ENCODE measurements at places on chromosomes 6 and 20. TPM values are rescaled to one million over a fixed set of nuclear protein-coding genes. Genes with fewer than 3 reads are reported as not detected.

DNA sequence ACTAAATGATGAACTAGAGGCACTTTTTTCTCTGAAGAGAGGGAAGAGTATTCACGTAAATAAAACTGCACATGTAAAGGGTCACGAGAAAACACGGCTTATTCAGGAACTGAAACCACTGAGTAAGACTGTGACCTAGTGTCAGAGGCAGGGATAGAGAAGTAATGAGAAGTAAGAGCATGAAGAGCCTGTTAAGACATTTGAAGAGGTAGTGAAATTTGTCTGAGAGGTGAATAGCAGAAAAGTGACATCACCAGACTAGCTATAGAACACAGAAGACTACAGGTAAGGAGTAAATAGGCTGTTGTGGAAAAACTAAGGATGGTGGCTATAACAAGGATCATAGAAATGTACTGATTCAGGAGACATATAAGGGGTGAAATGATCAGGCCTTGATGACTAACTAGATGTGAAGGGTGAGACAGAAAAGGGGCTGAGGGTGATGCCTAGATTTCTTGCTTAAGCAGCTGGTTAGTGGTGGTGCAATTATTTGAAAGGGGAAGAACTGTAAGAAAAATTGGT, 76.8 kb downstream of the REV3L start:
- DNase-seq = no peak

The GHRH gene
- not detected for polyA plus RNA-seq

The METTL24 gene
- polyA plus RNA-seq = not detected

- no peak for DNase-seq
Observed at GRCh38 chr6:10421921-10422736, 7.3 kb upstream of the TFAP2A start.

GRCh38 chr6:49736017-49736508, 8.1 kb downstream of the CRISP3 start:
- no peak for DNase-seq

The VGLL2 gene
- not detected for polyA plus RNA-seq

- DNase-seq = no peak
Observed at GRCh38 chr6:73372516-73372915, 2.8 kb upstream of the OOEP start.

The TSBP1 gene
- polyA plus RNA-seq = not detected

GRCh38 chr6:155523821-155524651, 68.4 kb upstream of the NOX3 start:
- DNase-seq = no peak

The LY6G5B gene
- 5.3 TPM for polyA plus RNA-seq

- no peak for DNase-seq
Observed at GRCh38 chr6:148980234-148980633, 233.4 kb downstream of the UST start.

The TAF4 gene
- polyA plus RNA-seq = 6.1 TPM

The ALDH8A1 gene
- 0.08 TPM for polyA plus RNA-seq

The BCKDHB gene
- polyA plus RNA-seq = 10.1 TPM

GRCh38 chr20:35174458-35175216, 2.8 kb downstream of the PROCR start:
- DNase-seq = no peak

- no peak for DNase-seq
Observed at GRCh38 chr6:72873433-72873832, 251.6 kb downstream of the KCNQ5 start.

DNA sequence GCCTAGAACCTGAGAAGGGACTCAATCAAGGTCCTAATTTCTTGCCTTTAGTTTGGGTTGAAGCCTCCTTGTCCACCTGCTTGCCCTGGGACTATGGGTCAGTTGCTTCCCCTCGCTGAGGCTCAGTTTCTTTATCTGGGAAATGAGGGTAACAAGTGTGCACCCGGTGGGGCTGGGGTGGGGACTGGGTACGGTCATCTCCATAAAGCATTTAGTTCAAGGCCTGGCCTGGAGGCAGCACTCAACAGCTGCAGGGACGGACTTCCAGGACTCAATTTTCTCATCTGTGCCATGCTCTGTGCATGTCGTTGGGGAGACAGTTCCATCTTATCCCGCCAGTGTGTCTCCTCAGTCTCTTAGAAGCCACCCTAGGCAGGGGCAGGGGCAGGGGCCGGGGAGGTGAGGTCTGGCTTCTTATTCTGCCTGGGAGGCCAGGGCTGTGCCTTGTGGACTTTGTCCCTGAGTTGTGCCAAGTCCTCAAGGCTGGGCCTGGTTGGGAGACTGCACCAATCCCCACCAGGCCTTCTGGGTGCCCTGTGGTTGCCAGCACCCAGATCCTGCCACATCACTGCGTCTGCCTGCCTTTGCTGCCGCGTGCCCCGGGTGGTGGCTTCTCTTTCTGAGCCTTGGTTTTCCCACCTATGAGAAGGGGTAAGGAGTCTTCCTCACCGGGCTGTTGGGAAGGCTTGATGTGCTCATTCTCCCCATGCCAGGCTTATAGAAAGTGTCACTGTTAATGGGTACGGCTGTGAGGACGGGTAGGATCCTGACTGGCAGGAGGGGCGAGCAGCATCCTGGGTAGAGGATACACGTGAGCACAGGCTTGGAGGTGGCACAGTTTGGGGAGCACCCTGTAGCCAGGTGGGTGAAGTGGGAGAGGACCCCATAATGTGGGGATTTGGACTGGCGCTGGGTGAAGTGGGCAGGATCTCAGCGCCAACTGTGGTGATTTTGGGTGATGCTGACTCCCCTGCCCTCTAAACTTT, 8.6 kb downstream of the SRC start:
- no peak for DNase-seq

DNA sequence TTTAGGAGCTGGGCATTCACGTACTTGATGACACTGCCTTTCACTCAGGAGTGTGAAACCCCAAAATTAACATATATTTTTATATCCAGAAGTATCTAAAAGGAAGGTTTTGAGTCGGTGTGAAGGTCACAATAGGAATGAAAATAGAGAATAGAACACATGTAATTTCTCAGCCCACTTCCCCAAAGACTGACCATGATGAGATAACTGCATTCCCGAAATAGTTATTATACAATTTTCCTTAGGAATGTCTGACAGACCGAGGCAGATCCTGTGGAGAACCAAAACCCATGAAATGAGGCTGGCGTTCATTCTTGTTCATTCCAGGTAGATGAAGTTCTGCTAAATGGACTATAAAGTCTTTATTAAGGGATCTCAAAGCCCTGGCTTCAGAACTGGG, 10.3 kb downstream of the NSFL1C start:
- no peak for DNase-seq

DNA sequence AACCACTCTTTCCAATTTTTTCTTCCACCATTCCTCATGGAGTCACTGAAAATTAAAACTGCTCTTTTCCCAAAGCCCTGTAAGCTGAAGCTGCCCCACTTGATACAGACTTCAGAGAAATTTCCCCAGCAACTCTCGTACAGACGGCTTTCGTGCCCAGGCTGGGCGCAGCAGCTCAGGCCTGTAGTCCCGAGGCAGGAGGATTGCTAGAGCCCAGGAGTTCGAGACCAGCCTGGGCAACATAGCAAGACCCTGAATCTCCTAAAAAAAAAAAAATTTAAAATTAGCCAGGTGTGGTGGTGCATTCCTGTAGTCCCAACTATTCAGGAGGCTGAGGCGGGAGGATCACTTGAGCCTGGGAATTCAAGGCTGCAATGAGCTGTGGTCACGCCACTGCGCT, 6.6 kb downstream of the PPDPF start:
- no peak for DNase-seq

- DNase-seq = no peak
Observed at GRCh38 chr20:62177307-62177706, 5.5 kb upstream of the MTG2 start.

GRCh38 chr6:93787841-93788240, 368.5 kb upstream of the EPHA7 start:
- no peak for DNase-seq

The PSMB9 gene
- polyA plus RNA-seq = 23.3 TPM

The NKX2-2 gene
- polyA plus RNA-seq = not detected

The ADGB gene
- polyA plus RNA-seq = not detected

DNA sequence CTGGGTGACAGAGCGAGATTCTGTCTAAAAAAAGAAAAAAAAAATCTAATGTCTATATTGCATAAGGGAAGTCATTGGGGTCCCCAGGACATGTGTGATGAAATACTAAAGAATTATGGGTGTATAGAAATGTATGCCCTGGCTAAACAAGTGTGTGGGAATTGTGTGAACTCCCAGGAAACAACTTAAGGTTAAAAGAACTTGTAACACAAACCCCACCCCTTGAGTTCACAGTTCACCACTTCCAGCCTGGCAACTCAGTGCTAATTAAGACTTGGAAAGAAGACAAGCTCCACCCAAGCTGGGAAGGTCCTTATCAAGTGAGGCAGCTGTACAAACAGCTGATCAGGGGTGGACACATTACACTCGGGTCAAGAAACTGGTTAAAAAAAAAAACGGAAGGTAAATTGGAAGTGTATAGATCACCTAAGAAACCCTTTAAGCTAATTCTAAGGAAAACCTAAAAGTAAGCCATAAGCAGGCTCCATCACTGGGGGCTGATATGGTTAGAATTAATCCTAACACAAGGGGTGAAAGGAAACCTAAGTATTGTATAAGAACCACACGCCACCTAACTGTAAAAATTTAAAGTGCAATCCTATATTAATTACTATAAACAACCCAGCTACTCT, 25.2 kb downstream of the HLA-A start:
- peak; percentile 47 for DNase-seq

- DNase-seq = no peak
Observed at GRCh38 chr6:56143796-56144195, 103.6 kb downstream of the COL21A1 start.

DNA sequence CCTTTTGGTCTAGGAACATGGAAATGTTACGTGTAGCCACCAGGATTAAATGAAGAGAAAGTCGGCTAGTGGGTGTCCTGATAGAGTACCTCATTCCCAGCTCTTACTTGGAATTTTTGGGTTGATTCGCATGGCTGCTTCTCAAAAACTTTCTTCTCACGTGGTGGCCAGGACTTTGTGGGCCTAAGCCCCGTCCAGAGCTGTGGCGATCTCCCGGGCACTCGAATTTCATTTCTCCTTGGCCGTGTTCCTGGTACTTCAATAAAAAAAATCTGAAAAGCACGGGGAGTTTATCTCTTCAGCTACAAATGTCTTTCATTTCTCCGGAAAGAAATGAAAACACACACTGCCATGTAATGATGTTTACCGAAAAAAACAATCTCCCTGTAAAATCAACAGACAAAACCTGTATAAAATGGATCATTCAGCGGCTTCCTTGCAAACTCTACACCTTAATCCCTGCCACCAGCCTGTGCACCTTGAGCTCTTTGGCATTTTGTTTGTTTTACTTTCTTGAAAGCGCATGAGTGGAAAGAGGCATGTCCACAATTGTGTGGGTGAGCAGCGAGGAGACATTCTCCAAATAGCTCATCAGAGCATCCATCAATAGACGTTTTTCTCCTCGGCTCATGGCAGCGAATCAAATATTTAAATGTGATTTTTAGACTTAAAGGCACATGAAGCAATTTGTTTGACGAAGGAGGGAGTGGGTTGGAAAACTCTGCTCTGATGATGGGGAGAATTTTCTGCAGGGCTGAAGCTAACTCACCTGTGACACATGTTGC, 173.1 kb downstream of the TFAP2C start:
- no peak for DNase-seq

The AKAP12 gene
- polyA plus RNA-seq = 17.6 TPM

GRCh38 chr6:13427801-13428582, 59.4 kb downstream of the GFOD1 start:
- no peak for DNase-seq

GRCh38 chr20:32878820-32879219, 20.1 kb downstream of the EFCAB8 start:
- DNase-seq = no peak

DNA sequence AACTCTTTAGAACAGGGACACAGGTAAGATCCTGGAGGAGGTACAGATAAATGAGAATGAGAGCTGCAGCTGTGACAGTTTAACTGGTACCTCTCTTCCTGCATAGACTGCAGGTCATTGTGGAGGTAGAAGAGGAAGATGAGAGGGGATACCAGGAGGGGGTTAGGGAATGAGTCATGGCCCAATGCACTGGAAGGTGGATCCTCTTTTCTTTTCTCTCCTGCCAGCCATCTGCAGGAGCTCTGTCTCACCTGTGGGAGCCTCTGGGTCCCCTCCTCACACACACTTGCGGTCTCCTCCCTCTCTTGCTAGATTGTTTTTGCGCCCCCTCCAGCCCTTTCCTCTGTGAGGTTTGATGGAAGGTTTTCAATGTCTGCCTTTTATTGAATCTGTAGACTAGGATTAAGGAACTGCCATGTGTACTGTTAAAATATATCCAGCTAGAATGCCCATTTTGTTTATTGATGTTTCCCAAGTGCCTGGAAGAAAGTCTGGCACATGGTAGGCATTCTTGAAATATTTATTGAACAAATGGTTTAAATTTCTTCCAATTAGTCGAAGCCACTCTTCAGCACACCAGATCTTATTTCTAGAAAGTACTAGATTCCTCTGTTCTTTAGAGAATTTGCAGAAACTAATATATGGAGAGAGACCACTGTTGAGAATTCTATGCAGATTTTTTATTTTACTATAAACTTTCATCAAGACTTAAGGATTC, 13.0 kb downstream of the C6orf163 start:
- no peak for DNase-seq

- no peak for DNase-seq
Observed at GRCh38 chr6:18004256-18004985, 17.0 kb upstream of the KIF13A start.

- DNase-seq = no peak
Observed at GRCh38 chr6:112651239-112651638, 304.1 kb downstream of the RFPL4B start.

- DNase-seq = no peak
Observed at GRCh38 chr6:168381726-168382458, 59.1 kb upstream of the SMOC2 start.

GRCh38 chr20:37311710-37312355, 22.4 kb downstream of the MANBAL start:
- DNase-seq = no peak

- no peak for DNase-seq
Observed at GRCh38 chr6:45864651-45865050, 151.0 kb downstream of the CLIC5 start.

- DNase-seq = peak; percentile 75
Observed at GRCh38 chr6:112281821-112282615, 27.7 kb upstream of the LAMA4 start.

- no peak for DNase-seq
Observed at GRCh38 chr20:33000802-33001466, 3.3 kb downstream of the SUN5 start.

DNA sequence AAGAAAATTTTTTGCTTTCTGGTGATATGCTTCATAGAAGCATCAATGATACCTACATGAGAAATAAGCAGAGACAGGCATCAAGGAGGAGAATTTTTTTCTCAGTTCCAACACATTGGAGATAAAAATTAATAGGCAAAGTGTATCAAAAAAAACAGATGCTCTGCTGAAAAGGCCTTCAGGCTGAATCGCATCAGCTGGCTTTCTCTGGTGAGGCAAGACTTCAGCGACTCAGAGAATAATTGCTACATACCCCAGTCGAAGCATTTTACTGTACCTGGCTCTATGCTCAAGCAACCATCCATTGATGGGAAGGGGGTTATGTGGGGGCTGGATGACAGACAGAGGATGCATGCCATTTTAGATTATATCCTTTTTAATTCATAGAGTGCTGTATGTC, 415.1 kb downstream of the TFAP2A start:
- DNase-seq = no peak

The OPN5 gene
- polyA plus RNA-seq = 0.53 TPM
